ENCODE measurements at places on chromosomes 2 and 18.
A peak's percentile ranks its signal among the peaks of the same experiment; 100 is the strongest.

DNA sequence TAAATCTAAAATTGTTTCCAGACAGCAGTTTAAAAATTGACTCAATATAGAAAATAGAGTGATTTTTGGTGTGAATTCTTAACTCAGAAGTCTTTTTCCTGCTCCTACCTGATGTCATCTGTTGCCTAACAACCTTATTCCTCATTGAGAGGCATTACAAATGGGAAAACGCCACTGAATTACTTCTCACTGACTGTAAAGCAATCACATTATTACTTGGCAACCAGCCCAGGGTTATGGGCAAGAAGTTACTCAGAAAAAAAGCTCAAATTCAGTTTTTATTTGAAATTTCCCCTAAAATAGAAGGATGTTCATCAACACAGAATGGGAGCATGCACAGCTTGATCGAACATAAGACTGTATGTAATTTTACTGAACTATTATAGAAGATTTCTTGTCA is 201.8 kb upstream of the GULP1 start:
- DNase-seq: no peak

DNA sequence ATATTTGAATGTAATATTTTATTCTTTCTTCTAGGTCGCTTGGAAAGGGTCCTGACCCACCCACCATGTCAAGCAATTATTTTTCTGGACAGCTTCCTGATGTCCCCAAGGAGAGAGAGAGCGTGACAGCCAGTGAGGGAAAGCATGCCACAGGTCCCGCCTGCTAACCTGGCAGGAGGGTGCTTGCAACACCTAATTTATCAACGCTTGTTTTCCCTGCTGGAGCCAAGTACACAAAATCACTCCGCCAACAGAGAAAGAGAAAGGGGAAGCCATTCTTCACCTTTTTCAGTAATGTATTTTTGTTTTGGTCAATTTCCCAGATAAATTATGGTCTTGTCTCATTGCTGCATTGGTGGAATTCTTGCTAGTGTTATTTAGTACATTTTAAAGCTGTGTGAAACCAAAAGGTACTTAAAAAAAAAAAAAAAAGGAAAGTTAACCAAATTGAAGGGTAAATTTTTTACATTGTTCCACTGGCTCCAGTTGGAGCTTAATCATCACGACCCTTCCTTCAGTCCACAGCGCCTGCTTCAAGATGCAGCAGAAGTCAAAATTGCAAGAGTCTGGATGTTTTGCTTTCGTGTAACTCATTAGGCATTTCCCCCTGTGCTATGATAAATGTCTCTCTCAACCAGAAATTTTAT is 88.5 kb upstream of the COPS8 start:
- DNase-seq: no peak

DNA sequence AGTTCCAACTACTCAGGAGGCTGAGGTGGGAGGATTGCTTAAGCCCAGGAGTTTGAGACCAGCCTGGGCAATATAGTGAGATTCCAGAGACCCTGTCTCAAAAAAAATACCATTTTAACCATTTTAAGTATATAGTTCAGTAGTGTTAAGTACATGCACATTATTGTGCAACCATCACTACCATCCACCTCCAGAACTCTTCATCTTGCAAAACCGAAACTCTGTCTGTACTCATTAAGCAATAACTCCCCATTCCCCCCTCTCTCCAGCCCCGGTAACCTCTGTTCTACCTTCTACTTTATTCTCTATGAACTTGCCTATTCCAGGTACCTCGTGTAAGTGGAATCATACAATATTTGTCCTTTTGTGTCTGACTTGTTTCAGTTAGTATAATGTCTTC is 86.4 kb downstream of the GFPT1 start:
- DNase-seq: no peak

DNA sequence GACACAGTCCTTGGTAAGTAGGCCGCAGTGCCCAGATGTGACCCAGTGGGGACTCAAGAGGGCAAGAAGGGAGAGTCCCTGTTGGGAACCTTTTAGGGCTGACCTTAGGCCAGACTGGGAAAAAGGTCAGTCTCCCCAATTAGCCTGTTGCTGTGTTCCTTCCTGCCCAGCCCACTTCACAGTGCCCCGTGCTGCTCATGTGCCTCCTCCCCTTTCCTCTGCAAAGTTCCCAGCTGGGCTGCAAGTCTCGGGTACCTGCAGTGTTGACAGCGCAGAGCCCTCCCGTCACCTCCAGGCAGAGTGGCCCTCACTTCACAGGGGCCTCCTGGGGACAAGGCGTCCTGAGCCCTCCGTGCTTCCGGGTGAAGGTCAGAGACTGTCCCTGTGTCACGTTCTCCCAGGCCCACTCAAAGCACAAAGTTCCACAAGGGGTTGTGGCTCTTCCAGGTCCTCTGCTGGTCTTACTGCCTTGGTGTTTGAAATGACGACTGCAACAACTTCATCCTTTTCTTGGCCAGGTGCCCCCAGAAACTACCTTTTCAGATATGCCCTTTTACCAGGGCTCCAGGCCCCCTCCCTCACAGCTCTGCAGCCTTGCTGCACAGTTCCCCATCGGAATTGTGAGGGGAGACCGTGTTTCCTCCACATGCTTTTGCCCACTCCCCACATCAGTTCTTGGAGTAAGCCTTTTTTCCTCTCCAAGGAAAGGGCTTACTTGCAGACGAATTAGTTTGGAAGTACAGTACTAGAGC is 225.8 kb downstream of the ALPK2 start:
- no peak for DNase-seq

DNA sequence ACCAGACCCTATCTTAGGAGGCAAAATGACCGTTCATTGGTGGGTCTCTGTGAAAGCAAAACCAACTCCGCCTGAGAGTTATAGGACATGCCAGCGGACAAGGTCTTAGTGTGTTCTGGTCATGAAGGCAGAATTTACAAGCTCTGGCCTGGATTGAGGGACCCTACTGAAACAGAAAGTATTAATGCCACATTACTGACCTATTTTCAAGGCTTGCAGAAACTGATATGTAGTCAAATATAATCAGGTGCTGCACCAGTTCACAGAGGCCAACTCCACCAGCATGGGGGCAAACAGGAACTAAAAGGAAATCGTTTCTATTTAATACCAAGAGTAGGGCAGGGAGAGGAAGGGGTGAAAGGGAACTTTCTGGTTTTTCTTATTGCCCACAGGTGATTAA is 19.7 kb downstream of the TYMS start:
- no peak for DNase-seq

GRCh38 chr2:209690029-209690754 is 81.4 kb upstream of the UNC80 start:
- no peak for DNase-seq

DNA sequence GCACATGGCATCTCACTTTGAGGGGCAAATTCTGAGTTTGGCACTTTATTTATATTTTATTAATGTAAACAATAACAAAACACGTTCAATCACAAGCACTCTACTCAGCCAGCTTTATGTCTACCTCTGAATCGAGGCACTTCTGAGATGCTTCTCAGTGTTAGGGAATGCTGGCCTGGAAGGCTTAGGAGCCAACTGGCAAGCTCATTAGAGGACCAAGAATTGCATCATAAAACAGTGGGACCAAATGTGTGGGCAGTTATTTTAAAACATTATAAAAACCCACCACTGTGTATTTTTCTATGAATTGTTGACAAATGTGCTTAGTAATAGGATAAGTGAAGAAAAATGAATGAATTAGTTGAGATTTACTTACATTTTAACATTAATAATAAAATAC is 46.8 kb upstream of the SMIM21 start:
- DNase-seq: no peak

GRCh38 chr2:175135862-175136261 is 32.1 kb downstream of the ATF2 start:
- no peak for DNase-seq

DNA sequence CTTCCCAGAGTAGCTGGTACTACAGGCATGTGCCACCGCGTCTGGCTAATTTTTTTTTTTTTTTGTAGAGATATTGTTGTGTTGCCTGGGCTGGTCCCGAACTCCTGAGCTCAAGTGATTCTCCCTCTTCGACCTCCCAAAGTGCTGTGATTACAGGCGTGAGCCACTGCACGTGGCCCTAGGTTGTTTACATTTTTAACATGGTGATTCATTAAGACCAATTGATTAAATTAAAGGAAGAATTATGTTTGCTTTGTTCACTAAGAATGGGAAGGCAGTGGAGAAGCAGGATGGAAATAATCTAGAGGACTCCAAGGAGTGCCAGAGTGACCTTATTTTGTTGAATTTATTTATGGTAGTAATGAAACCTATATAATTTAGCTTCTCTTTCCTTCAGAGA is 7.5 kb downstream of the LCLAT1 start:
- no peak for DNase-seq

GRCh38 chr2:81078631-81079030 is 774.1 kb upstream of the LRRTM1 start:
- no peak for DNase-seq

GRCh38 chr2:55163941-55164390 is 68.1 kb downstream of the CLHC1 start:
- no peak for DNase-seq

DNA sequence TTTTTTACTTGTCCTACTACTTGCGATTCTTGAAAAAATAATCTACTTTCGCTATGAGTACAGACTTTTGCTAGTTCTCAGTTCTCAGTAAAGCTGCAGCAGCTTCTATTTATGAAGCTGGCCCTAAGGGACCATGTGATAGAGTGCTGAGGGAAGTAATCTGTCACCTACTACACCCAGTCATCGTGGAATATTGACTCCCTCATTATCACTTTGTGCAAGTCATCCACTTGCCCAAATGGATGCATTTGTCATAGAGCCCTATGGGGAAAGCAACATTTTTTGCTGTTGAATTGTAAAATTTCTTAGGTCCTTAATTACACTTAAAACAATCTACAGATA is 1919.8 kb downstream of the SUCLG1 start:
- DNase-seq: no peak

- no peak for DNase-seq
These were observed 258.3 kb upstream of the SALL3 start for GRCh38 chr18:78721238-78721875.

GRCh38 chr2:20281876-20282275 is 56.9 kb upstream of the SDC1 start:
- DNase-seq: no peak

- no peak for DNase-seq
These were observed 118.6 kb downstream of the FEZ2 start for GRCh38 chr2:36479406-36479805.

DNA sequence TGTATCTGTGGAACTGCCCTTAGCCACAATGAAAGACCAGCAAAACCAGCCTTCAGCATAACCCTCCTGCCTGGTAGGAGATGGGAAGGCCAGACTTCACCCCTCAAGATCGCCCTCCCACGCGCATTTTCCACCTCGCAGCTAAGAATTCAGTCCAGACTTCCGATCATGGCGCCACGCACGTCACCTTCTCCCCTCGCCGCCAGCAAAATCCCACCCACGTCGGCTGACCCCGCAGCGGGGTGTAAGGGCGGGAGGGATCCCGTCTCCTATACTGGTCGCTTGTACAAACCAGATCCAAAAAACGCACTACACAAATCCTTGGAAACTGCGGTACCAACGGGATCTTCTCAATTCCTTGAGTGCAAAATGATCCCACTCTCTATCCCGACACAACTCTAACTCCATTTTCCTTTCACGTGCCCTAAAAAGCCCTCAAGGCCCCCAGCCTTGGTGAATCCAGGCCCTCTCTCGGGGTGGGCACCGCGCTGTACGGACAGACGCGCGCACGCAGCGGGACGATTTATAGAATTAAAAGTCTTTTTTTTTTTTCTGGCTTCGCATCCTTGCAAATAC is 1.0 kb upstream of the BMPR2 start:
- DNase-seq: peak; percentile 80

GRCh38 chr2:54964816-54965215 is 85.4 kb downstream of the RTN4 start:
- DNase-seq: no peak

DNA sequence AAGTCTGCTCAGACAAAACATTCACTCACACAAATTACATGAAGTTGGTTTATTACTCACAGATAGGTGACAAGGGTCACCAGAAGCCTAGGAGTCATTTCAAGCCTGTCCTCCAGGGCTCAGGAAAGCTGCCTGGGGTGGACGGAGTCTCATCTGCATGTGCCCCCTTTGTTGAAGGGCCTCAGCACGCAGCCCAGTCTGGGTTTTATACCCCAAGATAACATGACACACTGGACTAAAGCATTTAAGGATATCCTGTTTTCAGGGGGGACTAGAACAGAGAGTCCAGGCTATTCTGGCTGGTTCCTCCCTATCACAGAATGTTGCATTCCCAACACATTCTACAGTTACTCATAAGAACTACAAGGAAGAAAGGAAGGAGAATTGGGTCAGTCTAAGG is 164.7 kb downstream of the MREG start:
- no peak for DNase-seq

DNA sequence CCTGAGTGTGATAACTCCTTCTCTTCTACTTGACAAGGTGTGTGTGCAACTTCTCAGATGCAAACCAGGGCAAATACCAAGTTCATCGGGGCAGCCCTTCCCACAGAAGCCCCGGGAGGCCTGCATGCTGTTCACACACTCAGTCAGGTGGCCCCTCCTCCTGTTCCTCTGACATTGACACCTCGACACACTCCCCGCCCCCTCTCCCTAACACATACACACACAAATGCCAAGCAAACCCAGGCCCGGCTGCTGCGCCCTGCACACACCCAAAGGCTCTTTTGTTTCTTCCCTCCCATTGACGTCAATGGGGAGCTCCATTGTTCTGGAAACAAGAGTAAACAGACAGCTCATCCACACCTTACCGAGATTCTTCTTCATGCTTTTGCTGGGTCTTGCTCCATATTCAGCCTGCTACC is 1.7 kb upstream of the PER2 start:
- no peak for DNase-seq

DNA sequence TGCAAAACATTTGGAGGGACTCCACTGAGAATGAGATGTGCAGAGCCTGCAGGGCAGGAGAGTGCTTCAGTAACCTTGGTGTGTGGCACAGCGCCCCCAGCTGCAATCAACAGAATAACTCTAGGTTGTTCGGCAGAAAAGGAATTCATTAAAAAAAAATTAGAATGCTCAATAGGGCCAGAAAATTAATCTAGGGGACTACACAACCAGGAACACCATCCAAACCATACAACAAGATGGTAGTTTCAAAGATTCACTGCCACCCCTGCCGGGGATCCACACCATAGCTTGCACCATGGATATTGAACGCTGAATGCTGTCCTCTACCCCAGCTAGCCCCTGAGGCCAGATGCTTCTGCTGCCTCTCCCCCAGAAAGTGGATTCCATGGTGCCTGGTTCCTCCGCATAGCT is 50.1 kb downstream of the THUMPD2 start:
- DNase-seq: peak; percentile 29

- peak; percentile 73 for DNase-seq
These were observed 22.3 kb upstream of the ATP5MC3 start for GRCh38 chr2:175203621-175204496.

DNA sequence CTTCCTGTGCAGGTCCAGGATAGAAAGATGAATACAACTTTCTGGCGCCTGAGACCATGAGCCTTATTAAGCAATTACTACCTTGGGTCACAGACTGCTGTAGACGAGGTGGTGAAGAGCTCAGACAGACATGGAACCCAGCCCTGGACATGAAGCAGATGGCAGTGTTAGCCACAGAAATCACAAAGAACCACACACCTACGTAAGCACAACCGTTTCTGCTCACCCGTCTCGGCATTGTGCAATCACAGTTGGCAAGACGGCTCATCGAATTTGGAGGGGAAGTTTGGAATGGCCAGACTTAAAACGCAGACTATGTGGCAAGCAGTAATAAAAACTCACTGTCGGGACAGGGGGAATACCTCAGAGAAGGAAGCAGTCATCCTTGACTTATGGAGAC is 24.3 kb upstream of the ASPRV1 start:
- DNase-seq: no peak

Data from SK-N-DZ (cell line).